Kidney epithelial cell (primary cell): ENCODE measurements at places on chromosomes 12 and 14. TPM values are rescaled to one million over a fixed set of nuclear protein-coding genes. Genes with fewer than 3 reads are reported as not detected.

The TSHR gene
- not detected in 2 replicates for total RNA-seq

The KRT83 gene
- not detected in 2 replicates for total RNA-seq

The CDKN1B gene
- 25.5 and 26.5 TPM in 2 replicates for total RNA-seq

The TMEM179 gene
- total RNA-seq: not detected in 2 replicates

The LRFN5 gene
- total RNA-seq: 3.5 TPM in 2 replicates

The KCNH3 gene
- 0.21 and 0.41 TPM in 2 replicates for total RNA-seq

The NKX2-8 gene
- not detected in 2 replicates for total RNA-seq

The TOGARAM1 gene
- total RNA-seq: 12.2 and 23.1 TPM in 2 replicates

The CLMN gene
- 9.5 and 9.8 TPM in 2 replicates for total RNA-seq

The TAS2R7 gene
- total RNA-seq: not detected in 2 replicates

The FAM181A gene
- total RNA-seq: not detected in 2 replicates

The TPPP2 gene
- total RNA-seq: not detected in 2 replicates

The ERBB3 gene
- 12.3 and 17.3 TPM in 2 replicates for total RNA-seq

The SUSD6 gene
- 49.0 TPM in 2 replicates for total RNA-seq

The KRT6B gene
- total RNA-seq: not detected in 2 replicates

The GNB3 gene
- 0.34 and 0.38 TPM in 2 replicates for total RNA-seq

The STAT6 gene
- 66.4 and 67.8 TPM in 2 replicates for total RNA-seq

The CHGA gene
- total RNA-seq: not detected in 2 replicates

The ZNF891 gene
- total RNA-seq: 0.63 and 0.82 TPM in 2 replicates

The OR5AU1 gene
- not detected in 2 replicates for total RNA-seq

The KLHL33 gene
- 0.08 TPM in 1 of 2 replicates, not detected in the other for total RNA-seq

The EML5 gene
- 0.79 and 1.1 TPM in 2 replicates for total RNA-seq

The LMNTD1 gene
- 0.08 TPM in 1 of 2 replicates, not detected in the other for total RNA-seq

The ALDH1L2 gene
- total RNA-seq: 15.0 and 15.5 TPM in 2 replicates

The RNFT2 gene
- 8.4 and 16.3 TPM in 2 replicates for total RNA-seq

The C1S gene
- 2.8 and 4.0 TPM in 2 replicates for total RNA-seq

The EGLN3 gene
- 1.6 TPM in 2 replicates for total RNA-seq

The ASPG gene
- 0.21 TPM in 1 of 2 replicates, not detected in the other for total RNA-seq

The TBC1D30 gene
- total RNA-seq: 3.7 and 4.6 TPM in 2 replicates

The PMEL gene
- total RNA-seq: 0.96 and 1.1 TPM in 2 replicates

The SLC38A4 gene
- not detected in 2 replicates for total RNA-seq

The CLEC2A gene
- not detected in 2 replicates for total RNA-seq

The TTC6 gene
- total RNA-seq: 0.13 and 2.8 TPM in 2 replicates

The NOVA1 gene
- 1.4 and 1.7 TPM in 2 replicates for total RNA-seq

The SYT1 gene
- total RNA-seq: 7.4 and 8.8 TPM in 2 replicates

The HHIPL1 gene
- 1.1 and 4.8 TPM in 2 replicates for total RNA-seq

The EEF1AKMT3 gene
- total RNA-seq: 7.3 and 11.3 TPM in 2 replicates

The UBC gene
- 1,369 and 1,432 TPM in 2 replicates for total RNA-seq

The SPX gene
- 7.5 and 9.4 TPM in 2 replicates for total RNA-seq

The STON2 gene
- total RNA-seq: 17.9 and 20.2 TPM in 2 replicates

The FLRT2 gene
- 8.1 and 14.7 TPM in 2 replicates for total RNA-seq

The CYP27B1 gene
- 4.3 and 5.2 TPM in 2 replicates for total RNA-seq

The DNAJC22 gene
- 1.2 and 1.6 TPM in 2 replicates for total RNA-seq

The LGR5 gene
- total RNA-seq: not detected in 2 replicates

The LBHD2 gene
- not detected in 2 replicates for total RNA-seq

The TAS2R30 gene
- 0.48 and 0.84 TPM in 2 replicates for total RNA-seq

The SLC25A47 gene
- not detected in 2 replicates for total RNA-seq

The CRACR2A gene
- total RNA-seq: 4.5 and 6.2 TPM in 2 replicates

The CLEC6A gene
- total RNA-seq: not detected in 2 replicates

The ANO4 gene
- total RNA-seq: 0.13 and 0.21 TPM in 2 replicates

The CCDC177 gene
- under 0.01 and 0.13 TPM in 2 replicates for total RNA-seq

The LRP6 gene
- total RNA-seq: 15.2 and 20.3 TPM in 2 replicates

The CLEC2D gene
- 6.9 and 10.1 TPM in 2 replicates for total RNA-seq

The EXD2 gene
- total RNA-seq: 27.9 and 34.2 TPM in 2 replicates

The NEDD1 gene
- total RNA-seq: 25.5 and 47.7 TPM in 2 replicates
